ENCODE measurements at places on chromosomes 4 and X.

DNA sequence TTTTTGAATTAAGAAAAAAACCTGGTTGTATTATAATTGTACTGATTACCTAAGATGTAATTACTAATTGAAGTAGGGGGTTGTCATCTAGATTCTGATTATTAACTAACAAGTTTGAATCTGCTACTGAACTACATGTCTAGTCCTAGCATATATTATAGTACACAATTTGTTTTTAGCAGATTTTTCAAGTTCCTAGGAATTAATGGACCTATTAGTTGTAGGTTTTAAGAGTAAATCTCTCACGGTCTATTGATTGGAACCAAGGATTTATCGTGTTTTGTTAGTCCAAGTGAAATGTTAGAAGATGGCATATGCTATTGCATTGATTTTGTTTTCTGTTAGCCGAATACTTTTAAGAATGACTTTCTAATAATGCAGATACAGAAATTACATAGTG is 20.8 kb downstream of the PTPN13 start:
- DNase-seq, result no peak

- DNase-seq, result no peak
Observed at GRCh38 chrX:104564921-104565703, 887 bp upstream of the IL1RAPL2 start.

DNA sequence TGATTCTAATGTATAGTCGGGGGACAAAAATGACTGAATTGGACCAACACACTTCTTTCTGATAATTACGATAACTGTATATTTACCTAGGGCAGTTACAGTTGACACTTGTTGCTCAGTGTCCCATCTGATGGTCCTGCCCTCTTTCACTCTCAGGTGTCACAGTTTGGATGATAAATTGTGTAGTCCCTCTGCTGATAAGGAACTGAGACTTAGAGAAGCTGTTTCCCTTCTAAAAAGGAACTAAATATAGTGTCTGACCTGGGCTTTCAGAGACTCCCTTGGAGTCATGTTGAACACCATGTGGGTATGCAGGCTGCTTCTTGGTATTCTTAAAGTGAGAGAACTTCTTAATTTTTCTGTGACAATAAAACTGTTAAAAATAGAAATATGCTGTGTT is 23.7 kb upstream of the PNPLA4 start:
- DNase-seq, result no peak

DNA sequence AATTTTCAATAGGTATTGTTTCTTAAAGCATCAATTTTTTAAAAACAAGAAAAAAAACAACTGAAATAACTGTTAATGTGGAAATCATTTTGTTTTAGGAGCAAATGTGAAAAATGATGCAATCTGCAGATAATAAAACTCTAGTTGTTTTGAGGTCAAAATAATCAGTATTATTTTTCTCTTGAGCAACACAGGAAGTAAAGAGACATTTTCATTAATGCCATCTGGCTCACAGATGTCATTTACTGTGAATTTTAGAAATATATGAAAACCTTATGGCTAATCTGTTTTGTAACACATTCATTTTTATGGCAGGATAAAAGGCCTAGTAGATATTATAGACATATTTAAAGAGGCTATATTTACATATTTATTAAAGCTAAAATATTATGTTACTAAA is 141.6 kb downstream of the PCDH18 start:
- DNase-seq, result no peak

Measured in NCI-H1436 treated with DMSO at 0.1 percent for 48 hours (cell line).